Hypothalamus (tissue), 51 donors: ENCODE measurements at places on chromosomes 1 and 21.

- no peak for DNase-seq
These were observed 11.1 kb downstream of the KRTAP24-1 start for GRCh38 chr21:30271611-30272010.

- DNase-seq: no peak
These were observed 57.8 kb downstream of the RUNX3 start for GRCh38 chr1:24872061-24872850.

DNA sequence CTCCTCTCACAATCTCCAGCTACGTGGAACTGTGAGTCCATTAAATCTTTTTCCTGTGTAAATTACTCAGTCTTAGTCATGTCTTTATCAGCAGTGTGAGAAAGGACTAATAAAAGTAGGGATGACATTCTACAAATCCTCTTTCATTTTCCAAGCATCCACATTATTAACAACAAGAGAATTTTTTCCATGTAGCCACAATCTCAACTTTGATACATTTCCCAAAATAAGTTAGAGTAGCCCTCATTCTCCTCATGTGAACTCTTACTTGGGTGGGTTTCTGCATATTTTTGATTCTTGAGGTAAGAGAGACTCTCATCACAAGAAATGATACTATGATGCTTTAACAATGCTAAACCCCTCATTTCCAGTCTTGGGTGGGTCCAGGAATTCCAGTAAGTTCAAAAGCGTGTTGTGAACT, 52.8 kb downstream of the TNFSF18 start:
- no peak for DNase-seq

GRCh38 chr21:29256126-29256910, 42.4 kb upstream of the BACH1 start:
- no peak for DNase-seq

DNA sequence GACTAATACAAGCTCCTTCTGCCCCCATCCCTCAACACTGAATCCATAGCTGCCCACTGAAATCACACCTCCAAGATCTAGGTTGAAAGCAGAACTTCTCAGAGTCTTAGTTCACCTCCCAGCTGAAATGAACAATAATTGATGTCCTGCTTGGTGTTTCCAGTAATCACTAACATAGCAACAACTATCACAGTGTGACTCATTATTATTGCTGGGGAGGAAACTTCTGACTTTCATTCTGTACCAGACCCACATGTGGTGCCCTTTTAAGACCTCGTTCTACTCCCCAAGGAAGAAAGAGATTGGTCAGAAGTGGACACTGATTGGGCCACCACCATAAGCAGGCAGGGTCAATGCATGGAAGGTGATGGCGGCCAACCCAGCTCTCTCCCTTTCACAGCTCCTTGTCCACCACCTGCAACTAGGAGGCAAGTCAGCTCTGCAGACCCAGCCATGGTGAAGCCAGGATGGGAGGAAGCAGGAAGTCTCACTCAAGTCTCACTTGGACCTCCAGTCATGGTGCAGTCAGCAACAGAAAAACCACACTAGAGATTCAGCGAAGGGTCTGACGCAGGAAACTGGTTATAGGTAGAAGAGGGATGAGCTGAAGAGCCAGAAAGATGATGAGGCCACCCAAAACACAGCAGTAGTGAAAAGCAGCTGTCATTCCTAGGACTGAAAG, 720.2 kb downstream of the PTPRU start:
- no peak for DNase-seq

GRCh38 chr1:19310061-19310460, 1.9 kb downstream of the AKR7A2 start:
- DNase-seq: no peak

DNA sequence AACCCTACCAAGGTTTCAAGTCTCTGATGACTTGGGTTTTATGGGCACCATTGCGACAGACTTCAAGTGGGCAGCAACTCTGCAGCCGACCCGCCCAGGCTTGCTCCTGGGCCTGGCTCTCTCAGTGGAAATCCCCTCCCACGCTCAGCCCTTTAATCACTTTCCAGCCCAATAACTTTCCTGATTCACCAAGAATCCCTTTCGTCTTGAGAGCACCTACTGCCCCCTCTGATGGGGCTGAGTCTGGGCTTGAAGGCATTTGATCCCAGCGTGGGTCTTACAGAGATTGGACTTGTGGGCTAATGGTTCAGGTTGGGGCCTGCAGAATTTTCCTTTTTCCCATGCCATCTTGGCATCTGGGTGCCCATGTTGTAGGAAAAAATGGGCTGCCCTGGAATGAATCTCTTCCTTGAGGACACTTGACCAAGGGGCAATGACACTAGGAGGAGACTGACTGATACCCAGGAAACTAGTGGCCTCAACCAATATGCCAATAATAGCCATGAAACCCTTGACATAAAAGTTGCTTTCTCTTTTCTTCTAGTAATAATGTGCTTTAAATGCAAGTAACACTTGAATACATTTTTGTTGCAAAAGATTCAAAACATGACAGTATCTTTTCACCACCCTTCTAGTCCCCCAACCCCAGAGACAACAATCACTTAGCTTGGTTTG, 7.8 kb upstream of the PHLDA3 start:
- no peak for DNase-seq

DNA sequence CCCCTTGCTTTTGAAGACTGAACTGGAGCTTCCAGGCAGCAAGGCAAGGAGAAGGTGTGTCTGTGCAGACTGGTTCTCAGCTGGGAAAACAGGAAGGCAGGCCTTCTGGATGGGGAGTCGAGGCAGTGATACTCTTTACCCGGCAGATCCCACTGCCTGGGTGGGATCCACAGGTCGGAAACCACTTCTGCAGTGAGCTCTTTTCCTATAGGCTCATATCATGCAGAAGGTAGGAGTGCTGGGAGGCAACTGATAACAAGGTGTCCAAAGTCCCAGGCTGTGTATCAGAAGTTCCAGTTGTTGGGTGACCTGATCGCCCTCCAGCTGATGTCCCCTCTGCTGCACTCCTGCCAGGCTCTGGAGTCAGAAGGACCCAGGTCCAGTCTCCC, 17.1 kb downstream of the ACOT11 start:
- DNase-seq: no peak

- no peak for DNase-seq
These were observed 82.1 kb upstream of the CCDC190 start for GRCh38 chr1:162942916-162943559.

DNA sequence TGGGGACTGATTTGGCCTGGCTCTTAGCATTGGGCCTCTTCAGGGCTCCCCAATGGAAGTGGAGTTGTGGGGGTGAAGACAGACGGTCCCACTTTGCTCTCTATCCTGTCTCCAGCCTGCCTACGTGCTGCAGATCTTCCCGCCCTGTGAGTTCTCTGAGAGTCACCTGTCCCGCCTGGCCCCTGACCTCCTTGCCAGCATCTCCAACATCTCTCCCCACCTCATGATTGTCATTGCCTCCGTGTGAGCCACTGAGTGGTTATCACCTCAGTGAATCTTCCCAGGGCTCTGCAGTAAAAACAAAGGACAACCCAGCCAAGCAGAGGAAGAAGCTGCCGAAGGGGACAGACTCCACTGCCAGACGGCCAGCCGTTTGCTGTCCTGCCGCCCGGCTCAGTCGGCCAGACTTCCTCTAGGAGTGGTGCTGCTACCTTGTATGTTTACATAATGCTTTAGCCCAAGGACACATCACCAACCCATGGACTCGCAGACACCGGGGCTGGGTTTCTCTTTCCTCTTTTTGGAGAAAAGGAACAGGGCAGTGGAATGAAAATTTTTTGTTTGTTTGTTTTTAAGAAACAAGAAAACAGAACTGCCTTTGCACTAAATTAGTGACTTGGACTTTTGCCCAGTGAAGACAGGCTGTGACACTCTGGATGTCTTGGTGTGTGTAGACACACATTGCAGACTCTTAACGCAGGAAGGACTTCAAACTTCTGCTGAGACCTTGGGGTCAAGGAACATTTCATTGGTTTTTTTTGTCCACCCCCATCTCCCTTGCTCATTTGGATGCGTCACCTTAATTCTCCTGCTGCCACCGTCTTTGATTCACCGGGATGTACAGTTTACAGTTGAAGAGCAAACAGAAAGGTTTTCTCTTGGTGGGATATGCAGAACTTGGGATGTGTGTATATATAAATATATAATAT, 36.5 kb downstream of the ZBTB17 start:
- no peak for DNase-seq

DNA sequence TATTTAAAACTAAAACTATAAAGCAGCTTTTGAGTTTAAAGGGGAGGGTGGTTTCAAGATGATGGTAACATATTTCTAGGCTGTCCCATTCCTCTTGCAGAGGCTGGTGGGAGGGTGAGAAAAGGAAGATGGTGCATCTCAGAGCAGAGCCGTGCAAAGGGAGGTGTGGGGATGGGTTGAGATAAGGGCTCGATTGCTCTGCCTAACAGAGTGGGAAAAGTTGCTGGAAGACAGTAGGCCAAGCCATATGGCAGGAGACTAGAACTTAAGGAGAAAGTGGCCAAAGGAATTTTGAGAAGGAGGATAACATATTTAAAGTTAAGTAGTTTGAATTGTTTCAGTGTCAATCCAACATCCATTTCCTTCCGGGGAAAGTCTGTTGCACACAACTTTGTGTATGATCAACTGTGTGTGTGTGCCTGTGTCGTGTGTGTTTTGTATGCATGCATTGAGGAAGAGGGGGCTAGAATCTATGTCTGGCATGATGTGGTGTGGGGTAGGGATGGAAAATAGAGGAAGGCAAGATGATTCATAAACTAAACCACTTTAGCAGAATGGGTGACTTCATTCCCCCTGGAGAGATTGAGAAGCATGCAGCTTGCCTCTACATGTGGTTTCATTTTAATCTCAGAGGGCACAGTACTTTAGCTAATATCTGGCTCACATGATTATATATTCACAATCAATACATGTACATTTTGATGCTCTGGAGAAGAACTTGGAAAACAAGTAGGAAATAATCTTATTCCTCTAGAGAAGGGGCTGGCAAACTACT, 145.0 kb upstream of the DNAH14 start:
- DNase-seq: no peak

DNA sequence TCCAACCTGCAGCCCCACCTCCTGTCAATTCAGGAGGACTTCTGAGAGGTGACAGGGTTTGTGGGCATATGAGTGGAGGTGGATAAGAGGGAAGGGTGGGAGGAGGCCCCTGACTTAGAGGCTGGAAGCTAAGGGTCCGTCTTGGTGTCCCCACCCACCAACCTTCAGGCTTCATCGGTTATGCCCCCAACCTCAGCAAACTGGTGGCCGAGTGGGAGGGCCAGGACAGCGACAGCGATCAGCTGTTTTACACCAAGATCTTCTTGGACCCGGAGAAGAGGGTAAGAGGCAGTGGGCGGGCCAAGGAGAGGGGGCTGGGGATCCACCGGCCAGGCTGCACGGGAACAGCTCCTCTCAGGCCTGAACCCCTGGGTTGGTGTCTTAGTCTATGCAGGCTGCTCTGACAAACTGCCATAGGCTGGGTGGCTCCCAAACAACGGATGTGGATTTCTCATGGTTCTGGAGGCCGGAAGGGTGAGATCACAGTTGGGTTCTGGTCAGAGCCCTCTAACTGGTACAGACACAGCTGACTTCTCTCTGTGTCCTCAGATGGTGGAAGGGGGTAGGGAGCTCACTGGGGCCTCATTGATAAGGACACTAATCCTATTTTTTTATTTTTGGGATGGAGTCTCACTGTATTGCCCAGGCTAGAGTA, 18.1 kb downstream of the PLOD1 start:
- DNase-seq: no peak

DNA sequence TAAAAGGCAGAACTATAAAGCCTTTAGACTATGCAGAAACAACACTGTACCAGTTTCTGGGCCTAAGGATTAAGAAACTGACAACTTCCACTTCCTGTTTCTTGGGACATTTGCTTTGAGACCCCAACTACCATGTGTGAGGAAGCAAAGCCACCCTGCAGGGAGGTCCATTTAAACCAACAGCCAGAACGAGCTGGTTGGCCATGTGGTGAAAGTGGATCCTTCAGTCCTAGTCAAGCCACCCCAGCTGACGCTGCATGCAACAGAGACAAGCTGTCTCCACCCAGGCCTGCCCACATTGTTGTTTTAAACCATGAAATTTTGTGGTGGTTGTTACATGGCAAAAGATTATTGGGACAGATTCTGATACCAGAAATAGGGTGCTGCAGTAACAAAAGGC, 31.8 kb upstream of the SLFNL1 start:
- DNase-seq: no peak
